ENCODE measurements at places on chromosomes 1 and 21. TPM values are rescaled to one million over a fixed set of nuclear protein-coding genes. Genes with fewer than 3 reads are reported as not detected.
A peak's percentile ranks its signal among the peaks of the same experiment; 100 is the strongest.

LPAR3 gene
- 0.75 TPM for total RNA-seq

TMEM59 gene
- total RNA-seq, result 188 TPM

PPIAL4G gene
- 2.1 TPM for total RNA-seq

TAS1R1 gene
- not detected for total RNA-seq

ANGPTL3 gene
- total RNA-seq, result not detected

DISP3 gene
- total RNA-seq, result 0.42 TPM

RGSL1 gene
- not detected for total RNA-seq

DNA sequence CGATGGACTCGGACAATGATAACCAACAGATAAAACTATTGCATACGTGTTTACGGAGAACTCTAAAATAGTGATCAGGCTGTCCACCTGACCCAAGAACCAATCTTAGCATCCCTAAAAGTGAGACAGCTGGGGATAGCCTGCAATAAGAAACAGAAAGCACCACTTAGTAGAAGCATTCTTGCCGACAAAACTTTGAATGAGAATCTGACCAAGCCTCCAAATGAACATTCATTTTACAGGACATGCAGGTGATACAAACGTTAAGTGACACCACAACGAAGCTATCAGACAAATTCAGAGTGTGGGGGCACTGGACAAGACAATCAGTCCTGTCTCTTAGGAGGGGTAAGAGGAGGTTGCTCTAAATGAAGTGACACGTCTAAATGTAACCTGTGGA, 1.2 kb downstream of the PSMG1 start:
- DNase-seq, result no peak

GRCh38 chr21:44293551-44294231, 6.2 kb upstream of the PFKL start:
- DNase-seq, result peak; percentile 23

DNA sequence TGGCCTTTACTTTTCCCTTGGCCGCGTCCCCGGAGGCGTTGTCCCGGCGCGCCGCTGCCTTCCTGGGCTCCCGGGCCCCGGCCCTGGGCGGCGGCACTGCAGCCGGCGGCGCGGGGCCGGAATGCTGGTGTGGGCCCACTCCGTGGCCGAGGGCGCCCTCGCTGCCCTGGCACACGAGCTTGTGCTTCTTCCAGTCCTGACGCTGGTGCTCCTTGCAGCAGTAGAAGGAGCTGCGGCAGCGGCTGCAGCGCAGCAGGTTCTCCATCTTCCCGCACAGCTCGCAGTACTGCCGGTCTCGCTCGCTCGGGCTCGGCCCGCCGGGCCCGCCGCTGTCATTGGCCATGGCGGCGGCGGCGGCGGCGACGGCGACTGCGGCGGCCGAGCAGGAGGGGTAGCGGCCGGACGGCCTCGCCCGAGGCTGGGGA, 529 bp downstream of the EGLN1 start:
- peak; percentile 51 for DNase-seq

DNA sequence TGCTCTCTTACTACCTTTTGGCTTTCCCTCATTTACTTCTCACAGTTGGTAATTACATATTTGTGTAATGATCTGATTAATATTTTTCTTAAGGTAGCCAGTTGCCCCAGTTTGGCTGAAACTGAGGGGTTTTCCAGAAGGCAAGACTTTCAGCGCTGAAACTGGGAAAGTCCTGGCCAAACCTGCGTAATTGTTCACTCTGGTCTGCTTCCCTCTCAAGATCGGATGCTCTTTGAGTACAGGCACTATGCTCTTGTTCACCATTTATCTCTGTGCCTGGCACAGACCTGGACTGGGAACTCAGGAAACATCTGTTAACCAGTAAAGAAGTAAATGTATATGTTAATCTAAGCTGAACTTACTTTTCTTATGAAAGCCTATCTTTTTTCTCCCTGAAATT, 209.6 kb upstream of the HOOK1 start:
- DNase-seq, result no peak

DNA sequence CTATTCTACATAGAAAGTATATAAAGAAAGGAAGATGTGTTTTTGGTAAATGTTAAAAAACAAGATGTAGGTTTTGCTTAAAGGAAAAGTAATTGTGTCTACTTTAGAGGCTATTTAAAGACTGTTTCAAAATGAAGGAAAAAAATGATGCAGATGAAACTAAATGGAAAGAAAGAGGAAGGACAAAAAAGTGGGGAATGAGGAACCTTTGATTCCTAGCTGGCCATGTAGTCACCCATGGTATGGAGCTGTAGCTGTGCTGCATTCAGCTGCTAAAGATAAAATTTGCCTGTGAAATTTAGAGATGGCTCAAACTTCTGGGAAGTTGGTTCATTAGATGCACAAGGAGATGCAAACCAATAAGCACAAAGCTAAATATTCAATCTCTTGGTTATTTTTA, 86.8 kb upstream of the SERBP1 start:
- DNase-seq, result no peak

DNA sequence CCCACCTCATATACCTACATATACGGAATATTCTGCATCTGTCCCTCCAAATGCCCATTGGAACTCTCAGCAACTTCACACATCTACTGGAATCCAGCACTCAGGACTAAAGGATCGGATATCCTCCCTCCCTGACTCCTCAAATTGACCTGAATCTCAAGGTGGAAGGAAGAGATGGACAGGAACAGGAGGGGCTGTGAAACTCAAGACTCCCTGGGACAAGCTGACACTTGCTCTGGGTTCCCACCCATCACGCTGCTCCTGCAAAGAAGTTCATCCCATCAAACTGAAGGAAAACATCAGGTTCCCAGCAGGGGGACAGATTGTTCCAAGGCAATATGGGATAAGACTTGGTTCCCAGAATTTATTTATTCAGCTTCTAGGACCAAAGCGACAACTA, 30.3 kb upstream of the TIAM1 start:
- DNase-seq, result no peak

DNA sequence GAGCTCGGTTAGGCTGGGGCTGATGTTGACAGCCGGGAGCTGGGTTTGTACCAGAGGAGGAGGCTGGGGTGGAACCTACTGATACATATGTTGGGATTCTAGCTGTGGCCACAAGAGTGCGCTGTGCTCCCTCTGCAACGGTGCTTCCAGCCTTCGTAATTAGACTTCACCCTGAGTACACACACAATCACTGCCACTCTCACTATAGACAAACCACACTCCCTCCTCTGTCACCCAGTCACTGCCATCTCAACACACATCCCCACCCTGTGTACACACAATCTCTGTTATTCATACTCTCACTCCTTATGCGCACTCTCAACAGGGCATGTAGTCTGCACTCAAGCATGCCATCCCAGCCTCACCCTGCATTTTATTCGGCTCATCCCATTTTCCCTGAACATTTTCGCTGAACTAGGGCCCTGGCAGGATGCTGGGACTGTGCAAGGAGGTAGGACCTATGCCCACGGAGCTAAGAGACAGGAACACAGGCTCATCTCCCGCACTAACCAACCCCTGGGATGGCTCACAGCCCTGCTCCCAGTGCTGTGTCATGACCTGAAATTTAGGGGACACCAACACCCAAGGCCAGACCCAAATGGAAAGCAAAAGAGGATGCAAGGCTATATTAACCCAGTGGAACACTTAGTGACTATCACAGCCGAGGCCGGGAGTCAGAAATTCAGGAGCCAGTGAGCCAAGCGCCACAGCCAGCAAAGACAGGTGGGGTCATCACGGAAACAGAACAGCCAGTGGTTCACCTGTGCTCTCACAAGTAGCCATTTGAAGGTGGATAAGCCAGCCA, 5.7 kb downstream of the GJB3 start:
- DNase-seq, result peak; percentile 45

DNA sequence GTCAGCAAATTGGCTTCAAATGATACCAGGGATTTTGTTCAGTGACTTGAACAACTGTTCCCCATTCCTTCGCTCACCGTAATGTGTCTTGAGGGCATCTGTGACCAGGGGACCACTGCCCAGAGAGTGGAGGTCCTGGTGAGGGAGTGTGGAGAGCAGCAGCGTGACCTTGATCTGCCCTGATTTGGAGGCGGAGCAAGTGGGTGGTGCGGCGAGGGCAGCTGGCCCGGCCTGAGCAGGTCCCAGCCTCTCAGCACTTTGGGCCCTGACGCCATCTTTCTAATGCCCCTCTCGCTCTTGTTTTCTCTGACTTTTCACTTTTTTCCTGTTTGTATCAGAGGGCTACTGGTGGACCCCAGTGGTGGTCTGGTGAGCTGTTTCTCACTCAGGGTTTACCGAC, 31.1 kb downstream of the DIP2A start:
- no peak for DNase-seq

DNA sequence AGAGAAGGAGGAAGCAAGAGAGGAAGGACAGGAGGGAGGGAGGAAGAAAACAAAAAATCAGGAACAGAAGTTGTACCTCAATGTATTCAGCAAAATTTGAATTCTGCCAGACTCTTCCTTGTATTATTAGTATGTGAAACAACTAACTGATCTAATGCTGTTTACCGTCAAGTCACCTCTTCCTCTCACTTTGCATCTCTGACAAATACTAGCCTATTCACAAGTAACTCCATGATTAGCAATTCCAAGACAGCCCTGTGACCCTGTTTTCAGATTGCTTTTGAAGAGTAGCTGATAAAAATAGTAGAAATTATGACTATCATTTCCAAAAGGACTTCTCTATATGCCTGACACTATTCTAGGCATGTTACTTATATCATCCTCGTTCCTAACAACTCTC, 445.4 kb downstream of the NEGR1 start:
- DNase-seq, result no peak

GRCh38 chr1:33497410-33497809, 25.0 kb downstream of the ZSCAN20 start:
- no peak for DNase-seq

DNA sequence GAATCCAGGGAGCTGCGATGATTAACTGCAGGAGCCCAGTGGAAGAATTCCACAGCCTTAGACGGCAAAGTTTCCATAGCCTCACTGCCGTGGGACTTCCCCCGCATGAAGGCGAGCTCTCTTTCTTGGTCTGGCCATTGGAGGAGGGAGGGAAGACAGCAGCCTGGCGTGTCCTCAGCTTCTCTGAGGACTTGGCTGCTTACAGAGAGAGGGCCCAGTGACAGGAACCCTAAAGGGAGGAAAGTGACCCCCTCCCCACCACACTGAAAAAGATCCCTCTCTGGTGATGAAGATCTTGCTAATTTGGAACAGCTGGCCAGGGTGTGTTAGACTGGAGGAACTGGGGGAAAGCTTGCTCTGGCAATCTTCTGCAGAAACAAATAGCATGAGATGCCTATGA, 41.0 kb downstream of the ATP2B4 start:
- DNase-seq, result no peak

DNA sequence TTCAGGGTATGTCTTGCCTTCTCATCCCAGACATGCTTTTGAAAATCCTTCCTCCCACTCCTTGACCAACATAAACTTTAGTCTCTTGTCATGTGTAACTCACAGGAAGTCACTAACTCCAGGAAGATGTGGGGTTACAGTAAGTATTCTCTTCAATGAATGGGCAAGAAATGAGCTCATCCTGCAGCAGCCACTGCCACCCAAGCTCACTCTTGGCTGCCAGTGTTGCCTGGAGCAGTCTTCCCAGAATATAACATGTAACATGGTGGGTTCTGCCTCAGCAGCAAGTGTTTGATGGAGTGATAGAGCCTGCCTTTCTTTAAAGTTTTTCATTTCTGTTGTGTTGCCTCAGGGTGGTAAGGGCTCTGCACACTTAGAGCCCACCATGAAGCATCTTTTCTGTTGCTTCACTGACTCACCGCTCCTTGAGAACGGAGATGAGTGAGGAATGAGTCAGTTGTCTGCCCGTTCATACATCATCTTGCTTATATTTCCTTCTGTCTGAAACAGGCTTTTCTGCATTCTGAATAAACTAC, 187.0 kb downstream of the TPR start:
- no peak for DNase-seq

- no peak for DNase-seq
These were observed 3.7 kb upstream of the SDE2 start for GRCh38 chr1:226002667-226003501.

DNA sequence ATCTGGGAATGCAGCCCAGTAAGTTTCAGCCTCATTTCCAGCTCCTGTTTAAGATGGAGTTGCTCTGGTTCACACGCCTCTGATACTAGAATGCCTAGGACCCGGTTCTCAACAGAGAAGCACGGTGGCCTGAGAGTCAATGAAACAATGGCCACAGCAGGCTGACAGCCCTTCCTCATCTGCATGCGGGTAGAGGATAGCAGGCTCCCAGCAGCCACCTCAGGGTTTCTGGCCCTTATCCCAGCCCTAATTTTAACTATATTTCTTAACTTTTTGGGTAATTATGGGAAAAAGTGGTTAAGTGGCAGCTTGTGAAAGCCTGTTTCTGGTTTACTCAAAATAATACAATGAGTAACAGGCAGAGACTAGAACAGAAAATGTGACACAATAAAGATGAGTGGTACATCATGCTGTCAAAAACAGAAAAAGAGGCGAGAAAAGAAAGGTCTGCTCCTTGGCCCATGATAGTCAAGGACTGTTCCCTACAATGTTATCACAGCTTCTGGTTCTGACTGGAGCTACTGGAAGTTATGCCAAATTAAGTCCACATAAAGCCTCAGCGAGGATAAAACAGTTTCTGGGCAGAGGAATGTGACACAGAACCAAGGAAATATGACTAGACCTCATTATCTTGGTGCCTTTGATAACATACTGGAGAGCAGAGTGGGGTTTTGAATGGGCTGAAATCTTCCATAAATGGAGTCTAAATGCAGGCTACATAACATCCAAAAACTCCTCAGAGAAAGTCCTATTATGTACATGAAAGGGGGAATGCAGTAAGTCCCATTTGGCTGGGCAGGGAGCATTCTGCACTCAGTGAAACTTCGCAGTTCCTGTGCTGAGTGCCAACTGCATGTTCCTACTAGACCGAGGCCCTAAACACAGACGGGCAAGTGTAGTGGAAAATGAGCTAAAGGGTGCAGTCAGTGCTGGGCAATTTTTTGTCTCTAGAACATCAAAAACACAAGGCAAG, 92.1 kb downstream of the NIBAN1 start:
- no peak for DNase-seq

- DNase-seq, result no peak
These were observed 217.9 kb downstream of the NTNG1 start for GRCh38 chr1:107358619-107359327.

- no peak for DNase-seq
These were observed 84.2 kb upstream of the RNPC3 start for GRCh38 chr1:103441342-103441741.

DNA sequence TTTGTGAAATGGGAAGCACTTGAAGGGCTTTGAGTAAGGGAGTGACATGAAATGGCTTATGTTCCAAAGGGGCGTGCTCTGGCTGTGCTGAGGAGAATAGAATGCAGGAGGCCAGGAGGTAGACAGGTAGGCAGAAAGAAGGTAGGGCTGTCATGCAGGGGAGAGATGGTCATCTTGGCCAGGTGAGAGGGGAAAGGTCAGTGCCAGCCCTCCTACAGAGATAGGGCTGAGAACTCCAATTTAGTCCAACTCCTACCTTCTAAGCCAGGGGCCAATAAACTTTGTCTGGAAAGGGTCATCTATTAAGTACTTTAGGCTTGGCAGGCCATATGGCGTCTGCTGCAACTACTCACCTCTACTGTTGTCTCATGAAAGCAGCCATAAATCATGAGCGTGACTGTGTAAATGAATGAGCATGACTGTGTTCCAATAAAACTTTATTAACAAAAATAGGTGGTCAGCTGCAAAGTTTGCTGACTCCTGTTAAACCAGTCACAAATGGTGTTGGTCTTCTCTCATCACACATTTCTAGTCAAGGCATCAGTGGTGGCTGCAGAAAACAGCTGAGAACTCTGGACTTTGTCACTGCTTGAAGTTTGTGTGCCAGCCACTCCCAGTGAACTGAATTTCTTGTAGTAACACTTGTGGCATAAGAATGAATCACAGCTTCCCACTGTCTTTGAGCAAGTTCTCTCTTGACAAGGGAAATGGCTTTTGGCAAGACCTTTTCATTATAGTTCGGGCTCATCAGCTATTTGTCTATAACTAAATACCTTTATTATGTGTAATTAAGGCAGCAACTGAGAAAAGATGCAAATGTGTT, 32.0 kb upstream of the CD2 start:
- DNase-seq, result no peak

All from T-cell (primary cell).